ENCODE measurements at places on chromosomes 3 and 15.

GRCh38 chr3:178223876-178224275 is 312.4 kb upstream of the KCNMB2 start:
- no peak for DNase-seq

DNA sequence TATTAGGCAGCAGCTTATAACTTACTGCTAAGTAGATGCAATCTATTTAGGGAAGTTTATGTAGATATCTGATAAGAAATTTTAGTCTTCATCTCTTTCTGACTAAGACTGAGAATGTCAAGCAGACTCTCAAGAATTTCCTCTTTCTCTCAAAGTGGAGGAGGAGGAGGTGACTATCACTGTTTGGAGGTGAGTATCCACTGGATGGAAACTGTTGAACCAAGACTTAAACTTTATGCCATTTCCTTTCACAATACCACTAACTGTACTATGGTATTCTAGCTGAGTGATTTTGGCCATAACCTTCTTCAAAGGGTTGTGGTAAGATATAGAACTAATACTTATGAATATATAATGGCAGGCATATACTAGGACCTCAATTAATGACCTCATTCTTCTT is 64.6 kb downstream of the TPRG1 start:
- DNase-seq, result no peak

GRCh38 chr15:73680549-73680948 is 3.6 kb upstream of the CD276 start:
- no peak for DNase-seq

DNA sequence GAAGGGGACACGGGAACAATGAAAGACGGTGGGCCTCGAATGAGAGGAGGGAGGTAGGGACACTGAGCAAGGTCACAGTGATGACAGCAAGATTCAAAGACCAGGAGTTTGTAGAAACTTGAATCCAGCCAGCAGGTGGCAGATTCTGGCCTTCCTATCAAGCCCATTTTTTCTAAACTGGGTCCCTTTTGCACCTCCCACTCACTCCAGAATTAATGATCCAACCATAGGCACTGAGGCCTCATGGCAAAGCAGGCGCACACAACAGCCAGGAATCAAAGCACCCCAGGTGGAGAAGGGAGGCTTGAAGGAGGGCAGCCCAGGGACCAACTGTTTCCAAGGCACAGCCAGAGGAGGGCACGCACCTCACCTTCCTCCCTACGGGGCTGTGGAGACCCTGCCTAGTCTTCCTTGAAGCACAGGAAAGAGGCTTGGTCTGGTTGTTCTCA is 90.2 kb downstream of the ANP32A start:
- peak; percentile 50 for DNase-seq

DNA sequence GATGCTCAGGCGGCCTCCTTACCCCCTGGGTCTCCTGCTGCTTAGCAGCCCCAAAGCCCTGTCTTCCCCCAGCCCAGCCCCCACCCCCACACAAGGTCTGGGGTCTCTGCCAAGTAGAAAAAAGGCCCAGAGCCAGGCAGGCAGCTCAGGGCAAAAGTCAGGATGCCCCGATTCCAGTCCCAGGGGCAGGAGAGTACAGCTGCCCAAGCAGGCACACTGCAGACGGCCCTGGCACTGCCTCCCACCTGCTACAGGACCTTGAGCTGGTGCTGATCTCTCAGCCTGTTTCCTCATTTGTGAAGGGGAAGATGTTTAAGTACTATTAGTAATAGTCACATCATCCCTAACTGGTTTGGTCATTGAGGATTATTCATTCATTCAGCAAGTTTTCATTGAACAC is 12.6 kb downstream of the TMEM43 start:
- no peak for DNase-seq

DNA sequence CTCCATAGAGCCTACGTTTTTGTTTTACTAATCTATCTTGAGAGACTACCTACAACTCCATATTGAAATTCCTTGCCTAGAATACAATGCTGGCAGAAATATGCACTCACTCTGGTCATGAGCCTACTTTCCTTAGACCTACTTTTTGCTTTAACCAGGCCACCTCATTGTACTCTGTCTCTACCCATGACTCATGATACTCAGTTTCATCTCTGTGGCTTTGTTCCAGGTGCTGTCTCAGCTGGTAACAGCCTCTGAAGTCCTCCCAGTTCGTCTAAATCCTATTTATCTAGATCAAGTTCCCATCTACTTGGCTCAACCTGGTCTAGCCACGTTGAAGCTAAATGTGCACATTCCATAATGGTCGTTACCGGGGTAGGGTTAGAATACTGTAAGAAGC is 536.4 kb downstream of the RSL24D1 start:
- no peak for DNase-seq

GRCh38 chr3:197541756-197542539 is 13.8 kb downstream of the BDH1 start:
- peak; percentile 96 for DNase-seq

GRCh38 chr3:57652203-57652602 is 40.7 kb downstream of the DENND6A start:
- DNase-seq, result no peak

DNA sequence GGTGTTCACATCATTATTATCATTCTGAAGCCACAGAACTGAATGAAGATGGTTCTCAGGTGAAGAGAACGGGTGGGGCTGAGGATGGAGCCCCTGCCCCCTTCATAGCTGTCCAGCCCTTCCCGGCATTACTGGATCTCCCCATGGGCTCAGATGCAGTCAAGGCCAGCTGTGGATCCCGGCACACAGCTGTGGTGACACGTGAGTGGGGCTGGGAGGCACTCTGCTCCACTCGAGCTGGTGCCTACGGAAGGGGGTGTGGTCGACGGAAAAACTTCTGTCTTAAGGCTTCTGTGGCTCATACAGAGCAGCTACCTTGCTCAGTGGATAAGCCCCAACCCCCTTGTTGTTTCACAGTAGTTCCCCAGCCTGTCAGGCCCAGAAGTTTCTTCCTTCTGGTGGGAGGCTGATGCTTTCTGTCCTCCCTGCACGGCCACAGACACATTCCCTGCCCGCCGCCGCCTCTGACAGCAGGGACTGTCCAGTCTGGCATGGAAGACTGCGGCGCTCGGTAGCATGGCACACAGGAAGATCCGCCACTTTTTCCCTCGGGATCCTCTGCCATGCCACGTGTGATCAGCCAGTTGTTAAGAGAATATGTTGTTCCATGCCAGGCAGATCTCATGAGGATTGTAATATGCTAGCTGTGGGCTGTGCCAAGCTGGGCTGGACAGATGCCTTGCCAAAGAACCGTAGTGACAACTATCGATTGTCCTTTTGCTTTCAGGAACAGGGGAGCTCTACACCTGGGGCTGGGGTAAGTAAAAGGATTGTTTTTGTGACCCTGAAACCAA is 5.8 kb downstream of the RCCD1 start:
- peak; percentile 1 for DNase-seq

- no peak for DNase-seq
These were observed 64.2 kb upstream of the PYGO1 start for GRCh38 chr15:55652359-55652758.

DNA sequence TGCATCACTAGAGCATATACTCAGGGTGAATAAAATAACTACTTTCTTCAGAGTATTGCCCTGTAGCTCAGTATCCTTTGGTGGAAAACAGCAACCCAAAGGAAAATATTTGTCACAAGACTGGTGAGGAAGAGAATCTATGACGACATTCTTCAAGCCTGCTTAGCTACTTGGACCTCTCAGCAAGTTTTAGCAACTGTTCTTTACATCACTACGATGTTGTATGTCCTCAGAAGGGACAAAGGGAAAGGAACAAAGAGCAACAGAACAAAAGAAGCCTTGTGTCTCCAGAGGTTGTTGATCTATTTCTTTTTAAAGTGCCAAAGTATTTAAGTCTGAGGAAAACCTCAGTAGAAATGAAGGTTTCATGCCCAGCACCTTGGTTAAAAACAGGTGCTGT is 746.7 kb downstream of the NAALADL2 start:
- no peak for DNase-seq

DNA sequence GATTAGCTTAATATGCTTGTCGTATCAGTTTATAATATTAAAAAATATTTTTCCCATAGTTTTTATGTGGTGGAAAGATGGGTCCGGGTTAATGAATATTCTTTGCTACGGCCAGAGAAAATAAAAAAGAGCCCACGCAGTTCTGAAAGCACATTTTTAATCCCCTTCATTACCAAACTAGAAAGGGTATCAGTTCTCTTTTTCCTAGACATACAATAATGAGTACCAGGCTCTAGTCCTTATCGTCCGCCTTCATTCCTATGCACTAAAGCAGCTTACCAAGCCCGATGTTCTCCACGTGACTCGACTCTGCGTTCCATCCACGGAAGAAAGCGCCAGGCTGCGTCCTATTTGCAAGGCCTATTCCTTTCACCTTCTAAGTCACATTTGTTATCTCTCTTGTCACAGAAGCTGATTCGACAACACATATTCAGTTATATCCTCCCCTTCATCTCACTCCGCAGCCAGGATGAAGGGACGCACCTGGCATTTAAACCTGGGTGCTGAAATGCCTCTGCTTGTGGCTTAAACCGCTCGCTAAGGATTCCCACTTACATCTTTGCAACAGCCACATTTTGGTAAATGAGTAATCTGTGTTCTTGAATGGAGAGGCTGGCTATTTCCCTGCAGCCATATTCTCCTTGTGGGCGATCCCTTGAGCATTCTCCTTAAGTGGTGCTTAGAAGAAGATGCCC is 257.0 kb downstream of the CD47 start:
- DNase-seq, result no peak

DNA sequence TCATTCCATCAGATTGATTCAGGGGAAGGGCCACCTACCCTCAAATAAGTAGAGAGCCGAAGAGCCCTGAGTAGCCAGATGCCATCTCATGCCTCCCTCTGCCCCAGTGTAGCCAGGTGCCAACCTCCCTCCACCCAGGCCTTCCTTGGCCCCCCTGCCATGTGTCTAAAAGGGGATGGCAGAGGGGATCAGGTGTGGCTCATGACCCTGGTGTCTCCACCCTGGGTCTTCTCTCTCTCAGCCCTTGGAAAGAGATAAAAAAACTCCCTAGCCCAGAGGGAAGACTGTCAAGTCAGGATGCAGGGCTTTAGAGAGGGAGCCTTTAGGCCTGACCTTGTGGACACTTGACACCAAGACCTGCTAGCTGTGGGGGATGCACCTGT is 5.2 kb downstream of the GRM2 start:
- DNase-seq, result no peak

DNA sequence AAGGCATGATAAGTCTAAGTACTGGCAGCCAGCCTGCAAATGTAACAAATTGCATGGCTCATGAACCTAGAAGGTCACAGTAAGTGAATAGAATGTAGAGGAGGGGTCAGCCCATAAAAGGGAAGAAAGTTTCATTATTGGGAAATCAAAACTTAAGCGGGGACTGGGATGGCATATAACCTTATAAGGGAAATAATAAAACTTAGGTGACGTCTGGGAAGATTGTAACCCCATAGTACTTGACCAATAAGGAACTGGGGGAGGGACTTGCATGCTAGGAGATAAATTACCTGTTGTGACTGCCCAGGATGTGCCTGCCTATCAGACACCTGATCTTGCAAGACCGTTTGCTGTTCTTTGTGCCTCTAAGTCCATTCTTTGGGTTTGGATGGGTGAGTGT is 28.1 kb upstream of the MCTP2 start:
- no peak for DNase-seq

DNA sequence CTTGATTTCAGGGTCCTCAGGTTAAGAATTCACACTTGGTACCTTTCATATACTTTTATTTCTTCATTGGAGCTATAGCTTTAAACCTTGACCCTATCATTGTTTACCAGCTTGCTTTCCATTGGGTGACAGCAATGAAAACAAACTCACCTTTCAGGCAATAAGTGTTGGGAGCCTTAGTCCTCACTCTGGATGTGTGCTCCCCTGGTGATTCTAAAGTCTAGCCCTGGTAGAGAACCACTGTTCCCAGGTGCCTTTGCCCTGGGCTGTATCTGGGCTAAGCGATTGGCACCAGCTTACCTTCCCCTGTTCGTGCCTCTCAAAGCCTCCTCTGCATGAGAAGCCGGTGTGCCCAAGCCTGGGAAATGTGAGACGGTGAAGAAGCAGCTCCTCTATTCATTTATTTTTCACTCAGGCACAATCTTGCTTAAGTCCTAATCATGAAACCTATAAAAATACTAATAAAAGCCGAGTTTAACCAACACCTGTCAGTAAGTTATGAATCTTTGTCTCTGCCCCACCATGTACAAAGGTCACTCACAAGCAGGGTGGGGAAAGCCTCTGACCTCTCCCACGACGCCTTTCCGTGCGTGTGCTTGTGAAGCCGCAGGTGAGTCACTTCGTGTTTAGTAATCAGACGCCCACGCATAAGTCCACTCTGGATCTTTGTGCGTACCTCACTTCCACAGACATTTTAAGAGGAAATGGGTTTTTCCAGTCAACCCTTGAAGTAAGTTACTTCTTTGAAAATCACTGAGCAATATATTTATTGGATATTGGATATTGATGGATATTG is 12.8 kb upstream of the ARRDC4 start:
- DNase-seq, result no peak

DNA sequence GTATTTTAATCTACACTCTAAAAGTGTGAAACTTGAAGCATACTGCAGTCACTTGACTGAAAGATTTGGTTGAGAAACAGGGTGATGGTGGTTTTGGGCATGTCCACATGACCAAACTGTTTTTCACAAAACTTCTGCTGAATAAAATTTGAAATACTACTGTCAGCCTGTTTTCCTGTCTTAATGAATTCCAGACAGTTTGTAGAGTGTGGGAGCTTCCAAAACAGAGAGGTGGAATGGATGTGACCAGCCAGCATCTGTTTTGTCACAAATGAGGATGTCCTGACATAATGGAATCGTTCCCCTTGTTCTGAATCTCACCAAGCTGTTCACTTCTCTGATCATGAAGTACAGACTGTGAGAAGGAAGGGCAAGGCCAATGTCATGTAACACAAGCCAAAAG is 11.8 kb downstream of the MITF start:
- no peak for DNase-seq

DNA sequence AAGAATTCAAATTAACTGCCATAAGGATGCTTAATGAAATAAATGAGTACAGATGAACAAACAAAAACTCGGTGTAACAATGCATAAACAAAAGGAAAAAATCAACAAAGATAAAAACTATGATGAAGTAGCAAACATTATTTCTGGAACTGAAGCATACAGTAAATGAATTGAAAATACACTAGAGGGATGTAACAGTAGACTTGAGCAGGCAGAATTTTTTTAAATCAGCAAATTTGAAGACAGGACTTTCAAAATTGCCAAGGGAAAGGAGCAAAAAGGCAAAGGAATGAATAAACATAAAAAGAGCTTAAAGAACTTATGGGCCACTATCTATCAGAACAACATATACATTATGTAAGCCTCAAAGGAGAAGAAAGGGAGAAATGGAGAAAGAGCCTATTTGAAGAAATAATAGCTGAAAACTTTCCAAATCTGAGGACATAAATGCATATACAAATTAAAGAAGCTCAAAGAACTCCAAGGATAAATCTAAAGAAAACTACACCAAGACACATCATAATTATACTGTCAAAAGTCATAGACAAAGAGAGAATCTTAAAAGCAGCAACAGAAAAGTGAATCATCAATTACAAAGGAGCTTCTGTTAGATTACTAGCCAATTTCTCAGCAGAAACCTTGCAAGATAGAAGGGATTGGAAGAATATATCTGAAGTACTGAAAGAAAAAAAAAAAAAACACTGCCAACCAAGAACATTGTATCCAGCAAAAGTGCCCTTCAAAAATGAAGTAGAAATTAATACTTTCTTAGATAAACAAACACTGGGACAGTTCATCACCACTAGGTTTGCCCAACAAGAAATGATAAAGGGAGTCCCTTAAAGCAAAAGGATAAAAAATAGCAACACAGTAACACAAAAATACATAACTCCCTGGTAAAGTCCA is 15.5 kb downstream of the TOP2B start:
- no peak for DNase-seq

Measured in NCI-H1694 treated with DMSO at 0.1 percent for 48 hours (cell line).